ENCODE measurements at places on chromosomes 16 and 17. TPM values are rescaled to one million over a fixed set of nuclear protein-coding genes. Genes with fewer than 3 reads are reported as not detected.

ARHGDIG gene
- polyA plus RNA-seq: not detected

MTSS2 gene
- not detected for polyA plus RNA-seq

RAB11FIP4 gene
- polyA plus RNA-seq: 17.0 TPM

NHLRC4 gene
- polyA plus RNA-seq: 0.21 TPM

DYNLRB2 gene
- 1.2 TPM for polyA plus RNA-seq

PMFBP1 gene
- polyA plus RNA-seq: 2.4 TPM

CPHXL2 gene
- polyA plus RNA-seq: not detected

GUCY2D gene
- polyA plus RNA-seq: not detected

PRR35 gene
- not detected for polyA plus RNA-seq

KRTAP9-4 gene
- polyA plus RNA-seq: not detected

BAIAP3 gene
- 0.14 TPM for polyA plus RNA-seq

NAT9 gene
- polyA plus RNA-seq: 31.9 TPM

GLYR1 gene
- polyA plus RNA-seq: 68.9 TPM

CCL17 gene
- polyA plus RNA-seq: 27.2 TPM

KCTD11 gene
- 2.5 TPM for polyA plus RNA-seq

ZNF423 gene
- 0.09 TPM for polyA plus RNA-seq

TNFSF13 gene
- polyA plus RNA-seq: 9.4 TPM

CYTH1 gene
- 126 TPM for polyA plus RNA-seq

EVPLL gene
- not detected for polyA plus RNA-seq

SLC6A2 gene
- polyA plus RNA-seq: not detected

TM4SF5 gene
- not detected for polyA plus RNA-seq

C17orf67 gene
- polyA plus RNA-seq: 1.2 TPM

SMIM22 gene
- polyA plus RNA-seq: not detected

KRT13 gene
- not detected for polyA plus RNA-seq

CRHR1 gene
- not detected for polyA plus RNA-seq

ABCA9 gene
- 0.01 TPM for polyA plus RNA-seq

SEZ6L2 gene
- polyA plus RNA-seq: not detected

SPAG5 gene
- polyA plus RNA-seq: 171 TPM

SALL1 gene
- polyA plus RNA-seq: not detected

PLD6 gene
- polyA plus RNA-seq: 11.1 TPM

SDK2 gene
- polyA plus RNA-seq: 0.03 TPM

CCDC78 gene
- polyA plus RNA-seq: 3.1 TPM

PITPNM3 gene
- not detected for polyA plus RNA-seq

CCDC47 gene
- polyA plus RNA-seq: 68.8 TPM

G6PC1 gene
- not detected for polyA plus RNA-seq

FOXN1 gene
- polyA plus RNA-seq: not detected

TMEM88 gene
- polyA plus RNA-seq: 0.24 TPM

SLC16A13 gene
- 6.8 TPM for polyA plus RNA-seq

HIC1 gene
- polyA plus RNA-seq: 1.8 TPM

KRTAP2-1 gene
- not detected for polyA plus RNA-seq

PRAC1 gene
- polyA plus RNA-seq: not detected

ABCC11 gene
- not detected for polyA plus RNA-seq

All from GM12878 (cell line).